Stimulated activated CD8-positive, alpha-beta memory T cell treated with anti-CD3 and anti-CD28 coated beads, Interleukin-15, amount 100 ng/mL, for 1 hour (primary cell): ENCODE measurements at places on chromosomes 16 and 17.
A peak's percentile ranks its signal among the peaks of the same experiment; 100 is the strongest.

DNA sequence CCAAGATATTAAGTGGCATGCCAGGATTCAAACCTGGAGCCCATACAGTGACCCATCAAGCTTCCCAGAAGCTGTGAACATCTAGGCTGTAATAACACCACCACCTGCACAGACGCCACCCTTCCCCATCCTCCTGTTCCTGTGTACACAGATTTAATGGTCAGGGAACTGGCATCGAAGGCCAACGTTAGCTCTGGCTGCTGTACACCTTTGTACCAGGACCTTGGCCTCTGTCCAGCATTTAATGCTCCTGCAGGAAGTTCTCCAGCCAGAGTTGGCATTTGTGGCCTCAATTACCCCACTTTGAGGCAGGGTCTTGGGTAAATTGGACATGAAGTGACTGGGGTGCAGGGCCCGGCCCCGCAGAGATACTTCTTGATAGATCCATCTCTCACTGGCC, 49.3 kb downstream of the SCNN1B start:
- DNase-seq: no peak

DNA sequence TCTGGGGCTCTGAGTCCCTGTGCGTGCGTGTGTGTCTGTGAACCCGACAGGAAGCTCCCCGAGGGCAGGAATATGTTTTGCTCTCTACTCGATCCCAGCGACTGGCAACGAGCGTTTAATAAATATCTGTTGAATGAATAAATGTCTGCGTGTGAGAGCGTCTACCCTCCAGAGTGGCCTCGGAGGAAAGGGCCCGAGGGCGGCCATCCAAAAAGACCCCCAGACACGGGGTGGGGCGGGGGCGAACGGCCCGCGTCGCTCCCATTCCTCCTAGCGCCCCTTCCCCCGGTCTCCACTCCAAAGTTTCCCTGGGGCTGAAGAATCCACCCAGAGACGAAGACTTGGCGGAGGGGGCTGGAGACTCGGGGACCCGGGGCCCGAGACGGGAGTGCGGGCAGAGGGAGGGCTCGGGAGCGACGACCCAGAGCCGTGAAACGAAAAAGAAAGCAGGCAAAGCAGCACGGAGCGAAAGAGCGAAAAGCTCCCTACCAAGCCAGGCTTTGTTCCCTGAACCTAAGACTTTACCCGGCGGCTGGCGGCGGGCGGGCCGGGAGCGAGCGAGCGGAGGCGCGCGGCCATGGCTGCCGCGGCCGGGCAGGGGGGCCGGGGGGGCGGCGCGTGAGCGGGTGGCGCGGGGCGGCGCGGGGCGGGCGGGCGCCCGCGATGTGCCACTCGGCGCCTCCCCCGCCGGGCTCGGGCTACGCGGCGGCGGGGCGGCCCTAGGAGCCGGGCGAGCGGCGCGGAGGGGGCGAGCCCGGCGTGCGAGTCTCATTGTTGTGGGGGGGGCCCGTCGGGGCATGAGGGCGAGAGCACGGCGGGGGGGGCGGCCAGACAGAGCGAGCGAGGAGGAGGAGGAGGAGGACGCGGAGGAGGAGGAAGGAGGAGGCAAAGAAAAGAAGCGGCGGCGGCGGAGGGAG, at the start of gene MLLT6:
Gene MLLT6 (plus strand): TSS at position 668 of the 917 bp plus-strand sequence. CDS start 360 bp downstream, outside the sequence.
- DNase-seq: peak; percentile 53

- no peak for DNase-seq
Measured at GRCh38 chr17:49764559-49765180, 739 bp upstream of the FAM117A start.

GRCh38 chr17:28702752-28703150, 8.9 kb downstream of the PROCA1 start:
- no peak for DNase-seq

DNA sequence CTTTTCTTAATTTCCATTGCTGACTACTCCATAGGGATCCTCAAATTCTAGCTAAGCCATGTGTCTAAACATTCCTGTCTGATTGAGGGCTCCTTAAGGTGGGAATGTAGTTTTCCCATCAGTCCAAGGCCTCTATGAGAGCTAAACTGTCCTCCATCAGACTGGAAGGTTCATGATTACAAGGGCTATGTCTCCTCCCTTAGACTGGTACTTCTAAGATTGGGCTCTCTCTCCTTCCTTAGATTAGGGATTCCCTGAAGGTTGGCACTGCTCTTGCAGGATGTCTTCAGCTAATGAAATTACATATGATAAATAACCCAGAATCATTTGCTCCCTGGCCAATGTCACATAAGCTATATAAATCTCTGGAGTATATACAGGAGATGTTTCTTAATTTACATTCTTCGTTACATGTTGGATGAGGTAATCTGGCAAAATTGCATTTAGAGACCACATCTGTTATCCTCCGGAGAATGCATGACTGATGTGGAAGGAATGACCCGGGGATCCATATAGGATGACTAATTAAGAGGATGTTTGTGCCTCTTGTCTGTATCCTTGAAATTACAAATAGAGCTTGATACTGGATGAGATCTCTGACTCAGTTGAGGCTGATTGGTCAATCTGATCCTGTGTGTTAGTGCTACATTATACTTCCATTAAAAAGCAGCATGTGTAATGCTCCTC, 14.2 kb downstream of the B4GALNT2 start:
- no peak for DNase-seq

DNA sequence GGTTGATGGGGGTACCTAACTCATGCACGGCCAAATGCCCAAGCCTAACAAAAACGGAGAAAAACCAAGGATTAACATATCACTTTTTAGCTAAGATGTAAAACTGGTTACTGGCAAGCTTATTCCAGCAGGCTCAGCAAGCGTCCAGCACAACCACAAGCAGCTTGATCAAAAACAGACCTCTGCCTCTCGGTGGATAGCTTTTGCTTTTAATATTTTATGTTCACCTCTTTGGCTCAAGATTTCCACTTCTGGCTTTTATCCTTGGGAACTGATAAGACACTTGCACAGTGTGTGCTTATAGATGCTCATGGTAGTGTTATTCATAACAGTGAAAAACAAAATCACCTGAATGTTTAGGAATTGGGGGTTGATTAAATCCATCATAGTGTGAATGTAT, 206.9 kb upstream of the CACNG5 start:
- DNase-seq: no peak

DNA sequence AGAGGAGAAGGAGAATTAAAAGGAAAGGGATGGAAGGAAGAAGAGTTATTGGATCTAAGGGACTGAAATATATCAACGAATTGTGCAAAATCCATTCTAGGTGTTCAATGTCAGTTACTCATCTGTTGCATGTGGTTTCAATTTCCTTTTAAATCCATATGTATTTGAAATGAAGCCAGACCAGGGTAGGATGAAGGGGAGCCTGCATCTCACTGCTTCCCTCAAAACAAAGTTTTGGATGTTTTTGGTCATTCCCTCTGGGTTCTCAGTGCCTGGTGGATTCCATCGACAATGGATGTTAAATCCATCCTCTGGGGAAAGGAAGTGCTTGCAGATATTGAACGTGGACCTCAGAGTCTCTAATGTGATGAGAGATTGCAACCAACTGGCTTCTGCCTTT, 103.5 kb upstream of the XYLT1 start:
- no peak for DNase-seq

DNA sequence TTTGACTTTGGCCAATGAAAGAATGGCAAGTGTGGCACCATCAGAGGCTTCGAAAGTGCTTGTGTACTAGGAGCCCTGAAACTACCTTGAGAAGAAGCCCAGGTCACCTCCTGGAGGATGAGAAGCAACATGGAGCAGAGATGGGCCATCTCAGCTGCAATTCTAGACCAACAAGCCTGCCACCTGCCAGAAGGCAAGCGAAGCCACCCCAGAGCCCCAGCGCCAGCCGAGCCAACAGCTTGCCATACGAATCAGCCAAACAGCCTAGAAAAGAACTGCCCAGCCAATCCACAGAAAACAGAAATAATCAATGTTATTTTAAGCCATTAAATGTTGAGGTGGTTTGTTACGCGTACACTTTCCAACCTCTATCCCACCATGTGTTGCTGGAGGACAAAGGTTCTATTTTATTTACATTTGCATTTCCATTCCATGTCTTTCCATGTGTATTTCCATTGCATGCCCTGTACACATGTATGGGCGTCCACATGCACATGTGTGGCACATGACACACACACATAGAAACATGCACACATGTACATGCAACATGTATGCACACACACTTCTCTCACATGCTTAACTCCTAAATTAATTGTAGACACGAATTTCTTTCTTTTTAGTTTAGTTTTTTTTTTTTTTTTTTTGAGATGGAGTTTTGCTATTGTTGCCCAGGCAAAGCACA, 144.3 kb upstream of the TNRC6C start:
- no peak for DNase-seq

DNA sequence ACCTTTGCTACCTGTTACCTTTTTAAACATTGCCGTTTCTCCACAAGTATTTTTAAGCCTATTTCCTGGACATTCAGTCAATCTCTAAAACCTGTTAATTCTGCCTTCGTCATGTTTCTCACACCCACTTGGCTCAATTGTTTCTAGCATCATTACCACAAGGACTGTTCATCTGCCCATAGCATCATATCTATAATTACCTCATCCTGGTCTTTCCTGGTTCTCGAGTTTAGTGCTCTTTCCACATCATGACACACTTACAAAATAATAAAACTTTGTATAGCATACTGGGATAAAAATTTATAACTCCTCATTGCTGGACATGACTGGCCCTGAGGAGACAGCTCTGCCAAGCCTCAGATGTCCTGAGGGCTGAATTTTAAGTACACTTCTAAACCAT, 104.8 kb downstream of the CYB561 start:
- DNase-seq: no peak

- DNase-seq: no peak
Measured at GRCh38 chr16:86868786-86869185, 290.4 kb downstream of the FOXL1 start.

DNA sequence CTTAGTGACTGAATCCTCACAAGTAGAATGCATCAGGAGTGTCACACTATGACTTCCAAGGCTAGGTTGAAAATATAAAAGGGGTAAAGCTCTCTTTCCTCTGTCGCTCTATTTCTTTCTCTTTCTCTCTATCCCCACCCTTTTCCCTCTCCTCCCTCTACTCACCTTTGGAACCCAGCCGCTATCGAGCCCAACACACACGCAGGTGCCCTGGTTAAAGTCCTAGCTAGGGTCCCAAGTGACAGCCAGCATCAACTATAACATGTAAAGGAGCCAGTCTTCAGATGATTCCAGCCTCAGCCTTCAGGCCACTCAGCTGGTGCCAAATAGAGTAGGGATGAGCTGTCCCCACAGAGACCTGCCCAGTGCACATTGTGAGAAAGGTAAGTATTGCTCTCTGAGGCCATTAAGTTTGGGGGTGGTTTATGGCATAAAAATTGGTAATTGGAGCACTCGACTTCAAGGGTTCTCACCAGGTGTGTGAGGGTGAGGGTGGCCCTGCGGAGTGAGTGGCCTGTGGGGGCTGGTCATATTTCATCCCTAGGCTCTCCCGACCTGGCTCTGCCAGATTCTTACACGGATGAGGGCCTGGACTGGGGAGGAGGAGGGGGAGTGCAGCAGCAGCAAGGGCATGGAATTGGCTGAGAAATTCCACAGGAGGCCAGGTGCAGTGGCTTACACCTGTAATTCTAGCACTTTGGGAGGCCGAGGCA, 14.9 kb upstream of the C16orf54 start:
- DNase-seq: no peak

- no peak for DNase-seq
Measured at GRCh38 chr17:55384643-55385232, 36.9 kb downstream of the MMD start.

- DNase-seq: no peak
Measured at GRCh38 chr16:23699100-23699499, 13.9 kb downstream of the ERN2 start.

GRCh38 chr17:72422505-72423285, 301.9 kb downstream of the SOX9 start:
- DNase-seq: no peak

DNA sequence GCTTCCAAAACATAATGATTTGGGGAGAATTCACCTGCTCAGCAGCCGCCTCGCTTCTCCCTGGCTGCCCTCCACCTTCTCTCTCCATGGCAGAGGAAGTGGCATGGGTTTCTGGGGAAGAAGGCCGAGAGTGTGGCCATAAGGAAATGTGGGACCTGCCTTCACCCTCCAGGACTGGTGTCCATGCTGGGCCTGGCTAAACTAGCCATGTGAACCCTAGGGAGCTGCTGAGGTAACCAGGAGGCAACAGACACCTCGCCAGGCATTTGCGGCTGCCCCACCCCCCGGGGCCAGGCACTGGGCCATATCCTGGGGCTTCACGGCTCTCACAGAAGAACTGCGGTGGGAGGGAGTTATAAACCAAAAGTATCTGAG, 9.9 kb upstream of the CMTM4 start:
- no peak for DNase-seq

DNA sequence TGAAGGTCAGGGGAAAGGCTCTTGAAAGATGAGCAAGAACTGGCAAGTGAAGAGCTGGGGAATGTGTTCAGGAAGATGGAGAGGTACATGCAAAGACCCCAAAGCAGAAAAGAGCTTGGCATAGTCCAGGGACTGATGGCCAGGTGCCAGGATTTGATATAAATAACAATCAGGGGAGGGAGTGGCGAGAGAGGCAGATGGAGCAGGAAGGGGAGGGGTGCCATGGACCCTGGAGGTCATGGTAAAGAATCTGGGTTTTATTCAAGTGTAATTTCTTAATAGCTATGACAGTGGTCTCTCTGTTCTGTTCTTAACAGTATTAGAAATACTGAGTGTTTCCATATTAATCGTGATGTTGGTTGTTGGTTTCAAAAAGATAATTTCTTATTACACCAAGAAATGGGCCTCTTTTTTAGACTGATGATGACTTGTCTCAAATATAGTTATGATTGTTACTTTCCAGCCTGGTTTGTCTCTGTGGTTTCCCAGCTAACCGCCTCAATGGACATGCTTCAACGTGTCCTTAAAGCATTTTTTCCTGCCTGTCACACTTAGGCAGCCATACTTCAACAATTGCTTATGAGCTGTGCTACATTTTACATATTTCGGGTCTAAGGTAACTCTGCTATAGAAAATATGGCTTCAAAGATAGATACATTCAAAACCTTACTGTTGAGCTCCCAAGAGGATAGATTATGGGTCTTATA, 49.4 kb downstream of the MYH10 start:
- no peak for DNase-seq

GRCh38 chr16:78929841-78930240, 670.7 kb downstream of the MAF start:
- no peak for DNase-seq

- no peak for DNase-seq
Measured at GRCh38 chr16:8346294-8346693, 244.0 kb downstream of the TMEM114 start.

DNA sequence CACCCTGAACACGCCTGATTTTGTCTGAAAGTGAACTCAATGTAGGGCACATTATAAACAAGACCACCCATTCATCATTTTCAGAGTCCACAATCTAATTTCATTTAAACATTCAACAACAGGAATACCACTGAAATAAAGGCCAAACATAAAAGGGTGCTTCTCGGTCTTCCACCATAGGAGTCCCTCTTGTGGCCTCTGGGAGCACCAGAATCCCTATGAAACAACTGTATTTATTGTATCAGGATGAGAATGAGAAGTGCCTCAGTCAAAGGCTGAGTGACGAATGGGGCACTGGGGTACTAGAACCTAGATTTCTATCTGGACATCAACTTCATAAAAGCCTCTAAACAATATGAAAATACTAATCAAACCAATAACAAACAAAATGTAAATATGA, 40.4 kb downstream of the NXPH3 start:
- DNase-seq: no peak
